Activated CD4-positive, alpha-beta T cell treated with anti-CD3 and anti-CD28 coated beads for 24 hours (primary cell): ENCODE measurements at places on chromosomes 7 and 10.

DNA sequence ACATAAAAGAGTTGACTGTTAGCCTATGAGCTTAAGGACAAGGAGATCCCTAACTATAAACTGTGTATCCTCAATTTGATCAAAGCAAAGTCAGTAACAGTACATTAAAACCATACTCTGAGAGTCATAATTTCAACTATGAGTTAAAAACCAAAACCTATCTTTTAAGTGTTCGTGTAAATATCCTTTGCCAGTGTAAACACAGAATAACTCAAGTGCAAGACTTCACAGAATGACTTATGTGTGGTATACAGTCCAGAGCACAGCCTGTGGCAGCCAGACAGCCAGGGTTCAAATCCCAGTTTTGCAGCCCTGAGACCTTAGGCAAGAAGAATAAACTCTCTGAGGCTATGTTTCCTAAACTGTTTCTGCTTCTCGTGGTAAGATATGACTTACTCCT is 30.3 kb upstream of the NEBL start:
- no peak for DNase-seq

DNA sequence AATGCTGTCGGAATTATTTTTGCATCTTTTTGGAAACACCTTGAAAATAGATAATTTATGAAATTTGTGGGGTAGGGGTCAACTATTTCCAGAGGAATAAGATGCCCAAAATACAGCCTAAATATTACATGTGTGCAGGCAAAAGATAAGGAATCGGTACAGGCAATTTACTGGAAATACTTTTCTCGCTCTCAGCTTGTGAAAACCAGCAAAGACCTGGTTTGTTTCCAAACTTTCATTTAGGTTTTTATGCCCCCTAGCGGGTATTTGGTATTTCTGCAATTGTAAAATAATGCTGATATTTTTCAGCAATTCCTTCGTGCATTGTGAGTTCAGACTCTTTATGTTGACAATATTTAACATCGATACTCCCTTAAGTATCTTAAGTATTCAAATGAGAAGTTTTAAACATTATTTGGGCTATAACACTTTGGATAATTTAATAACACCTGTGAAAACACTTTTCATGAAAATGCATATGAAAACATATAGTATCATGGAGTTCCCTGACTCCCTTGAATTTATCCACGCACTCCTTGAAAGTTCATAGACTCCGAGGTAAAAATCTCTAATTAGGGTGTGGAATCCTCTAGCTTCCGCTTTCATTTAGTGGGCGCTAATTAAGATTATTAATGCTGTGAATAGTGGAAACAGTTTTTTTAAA is 132.4 kb downstream of the TSPAN12 start:
- no peak for DNase-seq

DNA sequence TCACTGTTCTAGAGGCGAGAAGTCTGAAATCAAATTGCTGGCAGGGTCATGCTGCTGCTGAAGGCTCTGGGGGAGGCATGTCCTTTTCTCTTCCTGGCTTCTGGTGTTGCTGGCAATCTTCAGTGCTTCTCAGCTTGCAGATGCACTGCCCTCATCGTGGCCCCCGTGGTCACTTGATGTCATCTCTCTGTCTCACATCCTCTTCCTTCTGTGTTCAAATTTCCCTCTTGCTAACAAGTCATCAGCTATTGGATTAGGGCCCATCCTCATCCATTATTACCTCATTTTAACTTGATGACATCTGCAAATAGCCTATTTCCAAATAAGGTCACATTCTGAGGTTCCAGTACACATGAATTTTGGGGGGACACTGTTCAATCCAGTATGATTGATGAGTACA is 36.6 kb upstream of the SRGN start:
- DNase-seq, result no peak

- no peak for DNase-seq
Observed at GRCh38 chr7:30406664-30407425, 71.7 kb downstream of the NOD1 start.

DNA sequence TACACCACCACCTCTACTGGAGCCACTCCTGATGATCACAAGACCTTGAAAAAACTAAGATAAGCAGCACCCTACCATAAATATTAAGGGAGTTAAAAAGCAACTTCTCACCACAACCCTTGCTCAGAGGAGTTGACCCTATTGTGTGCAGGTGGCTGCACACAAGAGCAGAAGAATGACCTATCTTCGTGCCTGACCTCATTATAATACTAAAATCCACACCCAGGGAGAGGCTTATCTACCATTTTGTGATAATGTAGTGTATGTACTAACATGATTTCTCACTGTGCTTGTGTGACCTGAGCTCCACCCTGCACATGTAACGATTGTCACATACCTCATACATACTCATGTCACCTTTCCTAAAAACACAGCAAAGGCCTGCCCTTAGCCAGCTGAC is 205.0 kb upstream of the MBL2 start:
- DNase-seq, result no peak

- DNase-seq, result no peak
Observed at GRCh38 chr10:97729014-97729413, 7.9 kb upstream of the ZFYVE27 start.

DNA sequence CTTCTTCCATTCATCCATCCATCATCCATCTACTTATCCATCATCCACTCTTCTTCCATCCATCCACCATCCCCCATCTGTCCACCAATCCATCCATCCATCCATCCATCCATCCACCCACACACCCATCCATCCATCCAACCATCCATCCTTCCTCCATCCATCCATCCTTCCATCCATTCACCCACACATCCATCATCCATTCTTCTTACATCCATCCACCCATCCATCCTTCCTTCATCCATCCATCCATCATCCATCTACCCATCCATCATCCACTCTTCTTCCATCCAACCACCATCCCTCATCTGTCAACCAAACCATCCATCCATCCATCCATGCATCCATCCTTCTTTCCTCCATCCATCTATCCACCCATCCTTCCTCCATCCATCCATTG is 429.3 kb downstream of the DNAJB6 start:
- no peak for DNase-seq

DNA sequence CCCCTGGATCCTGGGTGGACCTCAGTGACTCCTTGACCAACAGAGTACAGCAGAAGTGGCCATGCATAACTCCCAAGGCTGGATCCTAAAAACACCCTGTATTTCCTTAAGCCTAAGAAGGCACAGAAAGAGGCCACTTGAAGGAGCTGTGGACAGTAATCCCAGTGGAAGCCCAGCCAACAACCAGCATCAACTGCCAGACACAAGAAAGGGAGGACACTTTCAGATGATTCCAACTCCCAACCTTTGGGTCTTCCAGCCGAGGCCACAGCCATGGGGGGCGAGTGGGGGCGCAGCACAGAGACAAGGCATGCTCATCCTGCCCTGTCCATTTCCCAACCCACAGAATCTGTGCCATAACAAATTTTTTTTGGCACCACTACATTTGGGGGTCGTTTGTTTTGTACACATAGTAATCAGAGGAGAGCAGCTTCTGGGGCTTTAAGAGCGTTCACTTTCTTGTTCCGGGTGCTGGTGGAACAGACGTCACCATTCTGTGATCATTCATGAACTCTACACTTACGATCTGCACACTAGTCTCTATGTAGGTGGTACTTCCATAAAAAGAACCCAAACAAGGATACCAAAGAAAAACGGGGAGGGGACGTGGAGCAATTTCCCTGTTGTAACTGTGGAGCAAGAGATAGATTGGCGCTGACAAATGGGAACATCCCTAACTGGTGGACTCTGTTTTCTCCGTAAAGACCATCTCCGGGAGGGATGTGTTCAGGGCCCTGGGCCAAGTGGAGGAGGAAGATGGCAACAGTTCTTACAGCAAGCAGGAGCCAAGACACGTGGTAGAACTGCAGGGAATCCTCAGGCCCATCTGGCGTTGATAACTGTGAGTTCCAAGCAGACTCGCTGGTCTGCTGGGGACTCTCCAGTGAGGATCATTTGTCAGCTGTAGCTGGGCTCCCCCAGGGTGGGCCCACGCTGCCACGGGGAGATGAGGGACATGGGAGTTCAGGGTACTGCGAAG is 6.0 kb upstream of the SLC29A3 start:
- DNase-seq, result no peak

- no peak for DNase-seq
Observed at GRCh38 chr10:62562101-62562500, 187.9 kb downstream of the ZNF365 start.

DNA sequence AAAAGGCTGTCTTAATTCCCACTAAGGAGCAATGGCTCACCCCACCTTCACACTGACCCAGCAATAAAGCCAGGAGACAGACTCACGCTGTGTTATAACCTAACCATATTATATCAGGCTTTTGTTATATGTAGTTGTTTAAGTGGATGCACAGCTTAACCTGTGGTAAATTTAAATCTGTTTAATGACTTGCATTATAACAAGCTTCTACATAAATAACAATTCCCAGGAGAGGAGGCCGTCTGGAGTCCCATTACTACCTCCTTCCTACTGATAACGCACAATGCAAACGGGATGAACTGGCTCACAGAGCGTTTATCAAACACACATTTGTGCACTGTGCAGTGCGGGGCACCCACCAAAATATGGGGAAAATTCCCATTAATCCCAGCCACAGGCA is 102.1 kb upstream of the MGMT start:
- no peak for DNase-seq

- no peak for DNase-seq
Observed at GRCh38 chr10:124151466-124152095, 58.2 kb upstream of the CHST15 start.

- DNase-seq, result no peak
Observed at GRCh38 chr10:28492116-28492920, 40.6 kb upstream of the WAC start.

DNA sequence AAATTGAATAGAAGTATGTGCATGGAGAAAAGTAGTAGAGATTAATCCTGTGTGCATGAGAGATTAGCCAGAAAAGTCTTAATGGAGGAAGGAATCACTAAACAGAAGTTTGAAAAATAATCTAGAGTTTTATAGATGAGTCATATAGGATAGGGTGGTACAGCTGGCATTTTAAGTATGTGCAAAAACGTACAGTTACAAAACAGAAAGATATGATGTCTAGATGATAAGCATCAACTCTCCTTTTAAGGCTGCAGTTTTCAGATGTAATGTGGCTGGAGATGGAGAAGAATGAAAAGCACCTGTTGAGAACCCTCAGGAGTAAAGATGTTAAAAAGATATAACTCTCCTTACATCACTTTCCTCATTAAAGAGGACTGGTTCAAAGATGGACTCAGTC is 271.3 kb downstream of the STK31 start:
- DNase-seq, result no peak

GRCh38 chr7:94303118-94303517 is 91.6 kb upstream of the COL1A2 start:
- no peak for DNase-seq

- DNase-seq, result no peak
Observed at GRCh38 chr10:76287856-76288255, 856.4 kb downstream of the LRMDA start.

GRCh38 chr7:30729642-30730041 is 22.3 kb upstream of the INMT start:
- DNase-seq, result no peak

DNA sequence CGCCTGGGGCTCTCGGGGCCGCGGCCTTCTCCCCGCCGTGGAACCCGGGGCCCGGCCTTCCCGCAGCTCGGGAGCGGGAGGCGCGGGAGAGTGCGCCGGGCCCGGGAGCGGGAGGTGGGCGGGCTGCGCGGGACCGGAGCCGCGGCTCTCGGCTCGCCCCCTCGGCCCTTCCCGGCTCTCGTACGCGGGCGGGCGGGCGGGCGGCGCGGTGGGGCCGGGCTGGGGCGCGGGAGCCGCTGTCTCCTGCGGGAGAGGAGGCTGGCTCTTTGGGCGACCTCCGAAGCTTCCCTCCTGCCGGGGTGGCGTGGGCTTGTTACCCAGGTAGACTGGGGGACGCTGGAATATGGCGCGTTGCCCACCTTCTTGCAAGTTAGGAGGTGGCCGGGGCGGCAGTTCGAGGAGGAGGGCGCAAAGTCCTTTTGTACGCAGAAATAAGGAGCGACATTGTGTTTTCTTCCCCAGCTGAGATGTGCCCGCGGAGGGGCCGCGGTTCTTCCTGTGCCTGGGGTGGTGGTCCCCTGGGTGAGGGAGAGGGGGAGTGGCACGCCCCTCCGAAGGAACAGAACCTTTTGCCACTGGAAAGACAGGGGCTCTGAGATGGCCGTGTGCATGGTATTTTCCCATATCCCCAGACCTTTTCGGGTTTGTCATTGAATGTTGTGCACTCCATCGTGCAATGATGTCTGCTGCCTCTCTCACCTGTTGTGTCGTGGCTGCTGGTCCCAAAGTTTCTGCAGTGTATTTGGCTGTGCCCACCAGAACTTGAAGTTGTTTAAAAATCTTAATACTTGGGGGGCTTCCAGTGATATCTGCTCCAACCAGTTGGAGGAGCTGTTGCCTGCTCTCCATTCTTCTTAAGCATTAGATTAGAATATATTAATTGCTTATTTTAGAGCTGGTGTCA is 844 bp downstream of the NRF1 start:
- DNase-seq, result no peak

GRCh38 chr7:145784809-145785780 is 331.5 kb upstream of the CNTNAP2 start:
- no peak for DNase-seq

DNA sequence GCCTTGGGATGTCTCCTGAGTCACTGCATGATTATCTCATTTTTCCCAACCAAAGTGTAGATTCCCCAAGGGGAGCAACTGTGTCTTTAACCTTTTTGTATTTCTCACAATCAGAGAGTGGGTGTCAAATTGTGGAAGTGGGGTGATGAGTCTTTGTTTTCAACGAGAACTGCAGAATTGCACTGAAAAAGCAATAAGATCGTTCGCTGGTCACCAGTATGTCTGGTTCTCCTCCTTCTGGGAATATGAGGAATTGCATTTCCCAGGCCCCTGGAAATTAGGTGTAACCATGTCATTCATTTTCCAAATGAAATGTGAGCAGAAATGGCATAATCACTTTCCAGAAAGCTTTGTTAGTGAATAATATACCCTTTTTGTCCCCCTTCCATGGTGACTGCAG is 326.9 kb downstream of the GPAM start:
- no peak for DNase-seq

DNA sequence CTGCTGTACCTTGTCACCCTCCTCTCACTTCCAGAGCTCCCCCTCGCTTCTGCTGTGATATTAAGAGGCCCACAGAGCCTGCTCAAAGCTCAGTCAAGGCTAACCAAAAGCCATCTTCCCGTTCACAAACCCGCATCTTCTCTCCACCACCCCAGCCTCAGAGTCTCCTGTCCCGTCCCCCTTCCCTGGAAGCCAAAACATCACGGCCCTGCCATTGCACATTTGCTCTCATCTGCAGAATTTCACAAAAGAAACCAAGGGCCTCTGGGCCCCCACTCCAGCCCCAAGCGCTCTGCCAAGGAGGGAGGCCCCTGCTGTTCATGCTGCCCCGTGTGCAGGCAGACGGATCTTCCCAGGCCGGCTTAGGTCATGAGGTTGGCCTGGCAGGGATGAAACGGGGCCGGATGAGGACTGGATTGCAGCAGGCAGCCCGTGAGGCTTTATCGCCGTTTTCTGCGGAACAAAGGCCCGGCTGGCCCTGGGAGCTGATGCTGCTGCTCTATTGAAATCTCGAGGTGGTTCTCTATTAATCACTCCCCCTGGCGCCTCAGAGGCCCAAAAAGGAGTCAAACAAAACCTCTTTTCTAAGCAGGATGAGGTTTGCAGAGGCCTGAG is 31.6 kb upstream of the FOXK1 start:
- DNase-seq, result no peak

- no peak for DNase-seq
Observed at GRCh38 chr7:34143402-34143801, 238.1 kb downstream of the BMPER start.
